ENCODE measurements at places on chromosomes 2 and 18.

- H3K27me3 ChIP-seq, result no peaks in the 10 kb centered on the region
- no peak for DNase-seq
- H3K4me1 ChIP-seq, result peaks cover 11% of the 10 kb centered on the region
Observed at GRCh38 chr2:20823917-20824316, 1.0 kb upstream of the LDAH start.

DNA sequence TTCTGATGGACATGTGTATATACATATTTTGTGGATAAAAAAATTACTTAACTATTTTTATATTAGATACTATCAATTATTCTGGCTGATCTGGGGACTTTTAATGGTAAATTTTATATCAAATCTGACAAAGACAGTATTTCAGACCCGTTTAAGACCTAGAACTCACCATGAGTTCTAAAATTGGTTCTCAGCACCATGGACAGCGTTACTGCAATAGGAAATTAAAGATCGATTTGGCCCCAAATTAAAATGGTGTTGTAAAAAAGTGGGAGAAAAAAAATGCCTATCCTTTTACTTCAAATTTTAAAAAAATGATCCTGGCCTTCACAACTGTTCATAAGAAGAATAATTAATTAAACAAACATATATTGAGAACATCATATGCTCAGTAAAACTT, 919 bp upstream of the SCN2A start:
- H3K27me3 ChIP-seq, result no peaks in the 10 kb centered on the region
- no peak overlapping the region for H3K4me3 ChIP-seq
- H3K4me1 ChIP-seq, result no peaks in the 10 kb centered on the region

- no peaks in the 10 kb centered on the region for H3K36me3 ChIP-seq
- peak; percentile 41 for DNase-seq
- no peaks in the 10 kb centered on the region for H3K4me1 ChIP-seq
- no peak overlapping the region for H3K4me3 ChIP-seq
Observed at GRCh38 chr18:62992877-62993365, 277.6 kb downstream of the PHLPP1 start.

DNA sequence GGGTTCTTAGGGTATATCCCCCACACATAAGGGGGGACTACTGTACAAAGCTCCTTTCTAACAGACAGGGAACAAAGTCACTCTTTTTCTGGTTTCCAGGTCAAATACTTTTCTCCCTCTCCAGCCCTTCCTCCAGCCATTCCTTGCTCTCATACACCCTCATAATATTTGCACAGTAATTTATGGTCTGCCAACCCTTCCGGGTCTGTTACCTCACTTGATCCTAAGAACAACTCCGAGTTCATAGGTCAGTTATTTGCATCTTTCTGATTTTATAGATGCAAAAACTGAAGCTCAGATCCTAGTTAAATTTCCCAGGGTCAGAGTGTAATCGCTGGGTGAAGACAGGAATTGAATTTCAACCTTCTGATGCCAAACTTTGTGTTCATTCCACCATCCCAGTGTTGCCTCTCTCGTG, 14.8 kb upstream of the MATN3 start:
- peaks cover 56% of the 10 kb centered on the region for H3K36me3 ChIP-seq
- H3K4me1 ChIP-seq, result no peaks in the 10 kb centered on the region
- no peak for DNase-seq

GRCh38 chr18:44895176-44895798, 214.6 kb downstream of the SETBP1 start:
- no peak overlapping the region for H3K27ac ChIP-seq
- H3K27me3 ChIP-seq, result no peaks in the 10 kb centered on the region
- peaks cover 5% of the 10 kb centered on the region for H3K4me1 ChIP-seq
- DNase-seq, result no peak

- no peaks in the 10 kb centered on the region for H3K27me3 ChIP-seq
- peaks cover 86% of the 10 kb centered on the region for H3K36me3 ChIP-seq
- DNase-seq, result no peak
- no peak overlapping the region for H3K27ac ChIP-seq
- no peak overlapping the region for H3K4me3 ChIP-seq
- H3K4me1 ChIP-seq, result no peaks in the 10 kb centered on the region
Observed at GRCh38 chr2:135773917-135774316, 32.3 kb downstream of the UBXN4 start.

GRCh38 chr2:231708773-231709635, 679 bp downstream of the PTMA start:
- peaks cover 13% of the 10 kb centered on the region for H3K36me3 ChIP-seq
- H3K27ac ChIP-seq, result peak overlapping the region; percentile 100
- H3K27me3 ChIP-seq, result no peaks in the 10 kb centered on the region
- H3K4me1 ChIP-seq, result peaks cover 70% of the 10 kb centered on the region

DNA sequence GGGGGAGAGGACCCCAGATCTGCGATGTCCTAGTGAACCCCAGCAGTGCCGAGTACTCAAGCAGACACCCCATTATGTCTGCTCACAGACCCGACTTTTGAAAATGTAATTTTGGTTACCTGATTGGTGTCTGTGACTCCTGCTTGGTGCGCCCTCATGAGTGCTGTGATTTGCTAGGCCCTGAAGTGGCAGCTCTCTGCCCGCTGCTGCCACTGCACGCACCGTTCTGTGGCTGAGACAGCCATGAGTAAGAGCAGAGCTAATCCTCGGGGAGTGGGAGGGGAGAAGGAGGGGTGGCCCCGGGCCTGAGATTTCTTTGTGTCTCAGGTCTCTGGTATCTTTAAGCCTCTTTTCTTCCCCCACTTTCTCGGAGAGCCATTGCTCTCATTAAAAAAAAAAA, 18.2 kb downstream of the FHOD3 start:
- H3K4me1 ChIP-seq, result no peaks in the 10 kb centered on the region
- no peak overlapping the region for H3K4me3 ChIP-seq
- DNase-seq, result no peak

GRCh38 chr2:123816203-123816602, 208.9 kb upstream of the CNTNAP5 start:
- no peaks in the 10 kb centered on the region for H3K27me3 ChIP-seq
- DNase-seq, result no peak
- no peaks in the 10 kb centered on the region for H3K36me3 ChIP-seq
- no peak overlapping the region for H3K4me3 ChIP-seq
- no peak overlapping the region for H3K27ac ChIP-seq
- H3K4me1 ChIP-seq, result no peaks in the 10 kb centered on the region

DNA sequence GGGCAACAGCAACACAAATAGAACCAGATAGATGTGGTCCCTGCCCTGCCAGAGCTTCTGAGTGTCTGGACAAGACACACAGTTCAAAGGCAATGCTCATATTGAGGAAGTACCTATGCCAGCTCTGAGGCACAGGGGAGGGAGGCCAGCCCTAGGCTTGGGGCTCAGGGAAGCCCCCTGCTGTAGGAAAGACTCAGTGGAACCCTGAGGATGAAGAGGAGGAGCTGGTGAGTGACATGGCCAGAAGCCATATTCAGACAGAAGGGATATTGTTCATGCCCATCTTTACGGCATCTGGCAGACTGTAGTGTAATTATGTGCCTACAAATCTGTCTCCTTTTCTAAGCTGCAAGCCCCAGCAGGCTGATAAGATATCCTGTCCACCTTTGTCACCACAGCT, 8.8 kb downstream of the SIGLEC15 start:
- H3K27me3 ChIP-seq, result peaks cover 29% of the 10 kb centered on the region
- H3K4me1 ChIP-seq, result peaks cover 23% of the 10 kb centered on the region
- no peak overlapping the region for H3K4me3 ChIP-seq

DNA sequence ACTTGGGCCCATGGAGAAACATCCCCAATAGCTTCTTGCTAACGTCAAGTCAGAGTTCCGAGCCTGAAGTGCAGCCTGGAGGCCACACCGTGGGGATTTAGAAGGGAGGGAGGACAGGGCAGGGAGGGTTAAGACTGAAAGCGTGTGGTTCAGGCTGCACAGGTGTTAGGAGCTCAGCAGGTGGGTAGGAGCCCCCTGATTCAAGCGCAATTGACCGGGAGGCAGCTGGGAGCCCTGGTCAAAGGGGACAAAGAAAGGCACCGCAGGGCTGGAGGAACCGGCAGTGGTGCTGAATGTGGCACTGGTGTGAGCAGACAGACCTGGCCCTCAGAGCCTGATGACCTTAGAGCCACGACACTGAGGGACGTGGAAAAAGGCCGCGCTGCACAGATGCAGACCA, 149.6 kb downstream of the TMEM18 start:
- H3K36me3 ChIP-seq, result no peaks in the 10 kb centered on the region
- H3K27me3 ChIP-seq, result no peaks in the 10 kb centered on the region
- H3K27ac ChIP-seq, result no peak overlapping the region
- H3K4me1 ChIP-seq, result no peaks in the 10 kb centered on the region

- no peaks in the 10 kb centered on the region for H3K4me1 ChIP-seq
- DNase-seq, result no peak
- no peaks in the 10 kb centered on the region for H3K36me3 ChIP-seq
- H3K27me3 ChIP-seq, result no peaks in the 10 kb centered on the region
- no peak overlapping the region for H3K27ac ChIP-seq
Observed at GRCh38 chr2:202185156-202185555, 53.2 kb downstream of the SUMO1 start.

DNA sequence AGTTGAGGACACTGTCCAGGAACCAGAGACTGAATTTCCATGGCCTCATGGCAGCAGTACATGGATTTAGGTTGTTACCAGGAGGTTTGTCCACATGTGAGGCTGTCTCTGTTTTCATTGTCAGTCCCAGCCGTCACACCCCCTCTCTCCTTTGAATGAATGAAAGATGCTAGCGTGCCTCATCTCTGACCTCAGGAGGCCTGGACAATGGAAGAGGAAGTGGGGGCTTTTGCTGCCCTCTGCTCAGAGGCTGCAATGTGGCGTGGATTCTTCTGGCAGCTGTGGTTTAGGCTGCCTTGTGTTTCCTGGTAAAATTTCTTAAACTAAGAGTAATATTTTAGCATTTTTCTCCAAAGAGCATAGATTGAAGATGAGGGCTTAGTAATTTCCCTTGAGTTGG, 47.5 kb downstream of the RAB31 start:
- no peaks in the 10 kb centered on the region for H3K27me3 ChIP-seq
- H3K27ac ChIP-seq, result no peak overlapping the region
- H3K36me3 ChIP-seq, result no peaks in the 10 kb centered on the region
- H3K4me1 ChIP-seq, result no peaks in the 10 kb centered on the region
- no peak overlapping the region for H3K4me3 ChIP-seq

- no peak within 1 kb of the TSS for H3K4me3 ChIP-seq
- no peaks in the 10 kb centered on the region for H3K36me3 ChIP-seq
Observed at GRCh38 chr2:11669454-11670291, at the start of gene NTSR2. NTSR2 (minus strand) TSS chr2:11670195; CDS start chr2:11670129, 66 bp downstream.

- H3K36me3 ChIP-seq, result no peaks in the 10 kb centered on the region
- DNase-seq, result no peak
Observed at GRCh38 chr2:129004485-129004884, 685.8 kb upstream of the HS6ST1 start.

DNA sequence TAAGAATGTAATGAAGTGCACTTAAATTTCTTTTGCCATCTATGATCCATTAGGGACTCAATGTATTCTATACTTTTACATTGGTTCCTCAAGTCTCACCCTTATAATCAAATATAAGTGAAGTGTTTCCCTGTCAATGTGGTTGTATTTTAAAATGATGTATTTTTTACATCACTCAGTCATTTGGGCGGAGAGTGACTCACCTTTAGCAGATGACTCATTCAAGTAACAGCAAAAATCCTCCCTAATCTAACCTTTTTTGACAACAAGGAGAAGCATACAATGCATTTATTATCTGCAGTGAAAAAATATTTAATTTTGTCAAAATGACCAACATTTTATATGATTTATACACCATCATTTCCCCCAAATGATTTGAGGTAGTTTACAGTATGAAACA, 94.4 kb downstream of the FANCL start:
- no peak overlapping the region for H3K4me3 ChIP-seq
- H3K27ac ChIP-seq, result no peak overlapping the region
- no peaks in the 10 kb centered on the region for H3K4me1 ChIP-seq
- DNase-seq, result no peak

DNA sequence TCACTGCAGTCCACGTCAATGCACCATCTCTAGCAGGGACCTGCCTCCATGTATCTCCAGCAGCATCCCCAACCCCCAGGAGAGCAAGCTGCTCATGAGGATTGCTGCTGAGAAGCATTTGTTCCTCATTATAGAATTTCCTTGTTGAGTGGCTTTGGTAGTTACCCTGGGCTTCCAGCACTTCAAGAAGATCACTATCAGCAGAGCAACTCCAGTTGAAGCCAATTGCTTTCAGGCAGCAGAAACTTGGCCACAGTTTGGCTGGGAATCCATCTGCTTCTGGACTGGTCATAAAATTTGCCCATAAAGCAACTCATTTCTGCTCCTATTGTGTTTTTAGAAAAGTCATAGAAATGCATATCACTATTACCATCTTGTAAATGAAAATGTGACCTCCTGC, 17.4 kb downstream of the TRPM8 start:
- H3K27me3 ChIP-seq, result peaks cover 70% of the 10 kb centered on the region
- H3K36me3 ChIP-seq, result no peaks in the 10 kb centered on the region
- H3K4me1 ChIP-seq, result peaks cover 6% of the 10 kb centered on the region
- no peak for DNase-seq

- peaks cover 7% of the 10 kb centered on the region for H3K4me1 ChIP-seq
- H3K27ac ChIP-seq, result no peak overlapping the region
- H3K4me3 ChIP-seq, result no peak overlapping the region
- H3K27me3 ChIP-seq, result peaks cover 62% of the 10 kb centered on the region
Observed at GRCh38 chr2:120571015-120571728, 164.5 kb upstream of the GLI2 start.

DNA sequence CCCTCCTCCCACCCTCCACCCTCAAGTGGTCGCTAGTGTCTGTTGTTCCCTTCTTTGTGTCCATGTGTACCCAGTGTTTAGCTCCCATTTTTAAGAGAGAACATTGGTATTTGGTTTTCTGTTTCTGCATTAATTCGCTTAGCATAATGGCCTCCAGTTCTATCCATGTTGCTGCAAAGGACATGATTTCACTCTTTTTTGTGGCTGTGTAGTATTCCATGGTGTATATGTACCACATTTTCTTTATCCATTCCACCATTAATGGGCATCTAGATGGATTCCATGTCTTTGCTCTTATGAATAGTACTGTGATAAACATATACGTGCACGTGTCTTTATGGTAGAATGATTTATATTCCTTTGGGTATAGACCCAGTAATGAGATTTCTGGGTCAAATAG, 42.9 kb downstream of the TSPYL6 start:
- no peaks in the 10 kb centered on the region for H3K36me3 ChIP-seq
- no peak for DNase-seq
- H3K27ac ChIP-seq, result no peak overlapping the region
- no peak overlapping the region for H3K4me3 ChIP-seq
- no peaks in the 10 kb centered on the region for H3K27me3 ChIP-seq
- H3K4me1 ChIP-seq, result peaks cover 9% of the 10 kb centered on the region

- H3K27me3 ChIP-seq, result no peaks in the 10 kb centered on the region
- H3K36me3 ChIP-seq, result no peaks in the 10 kb centered on the region
- H3K4me3 ChIP-seq, result no peak overlapping the region
- DNase-seq, result no peak
- no peaks in the 10 kb centered on the region for H3K4me1 ChIP-seq
Observed at GRCh38 chr2:15834381-15835031, 105.8 kb upstream of the MYCN start.

- peak; percentile 87 for DNase-seq
- no peaks in the 10 kb centered on the region for H3K36me3 ChIP-seq
- peak overlapping the region; percentile 95 for H3K4me3 ChIP-seq
- H3K27ac ChIP-seq, result peak overlapping the region; percentile 91
- H3K27me3 ChIP-seq, result no peaks in the 10 kb centered on the region
Observed at GRCh38 chr2:112482309-112483041, 519 bp downstream of the TTL start.

- H3K36me3 ChIP-seq, result no peaks in the 10 kb centered on the region
- no peak overlapping the region for H3K27ac ChIP-seq
- H3K27me3 ChIP-seq, result no peaks in the 10 kb centered on the region
- H3K4me1 ChIP-seq, result no peaks in the 10 kb centered on the region
- no peak for DNase-seq
Observed at GRCh38 chr2:216904974-216905373, 45.1 kb upstream of the TNP1 start.
